ENCODE measurements at places on chromosomes 6 and 20. TPM values are rescaled to one million over a fixed set of nuclear protein-coding genes. Genes with fewer than 3 reads are reported as not detected.

ACOT8 gene
- total RNA-seq, result 17.7 TPM

LY86 gene
- not detected for total RNA-seq

RTN4IP1 gene
- total RNA-seq, result 1.9 TPM

PTK7 gene
- total RNA-seq, result 44.6 TPM

FAM209B gene
- total RNA-seq, result not detected

RPRD1B gene
- 36.0 TPM for total RNA-seq

OLIG3 gene
- 0.74 TPM for total RNA-seq

GMEB2 gene
- total RNA-seq, result 7.4 TPM

RSPO4 gene
- not detected for total RNA-seq

LY6G6C gene
- total RNA-seq, result not detected

CLIC5 gene
- total RNA-seq, result not detected

SLC17A2 gene
- total RNA-seq, result not detected

CYP24A1 gene
- 0.98 TPM for total RNA-seq

SFTA2 gene
- not detected for total RNA-seq

IPCEF1 gene
- 1.3 TPM for total RNA-seq

GTF3C6 gene
- total RNA-seq, result 77.0 TPM

BANF2 gene
- not detected for total RNA-seq

C20orf144 gene
- total RNA-seq, result 0.18 TPM

PSORS1C2 gene
- not detected for total RNA-seq

ANKS1A gene
- 8.8 TPM for total RNA-seq

KIAA1755 gene
- 4.9 TPM for total RNA-seq

EGFL8 gene
- 0.16 TPM for total RNA-seq

HLA-DOA gene
- total RNA-seq, result not detected

GSTA3 gene
- total RNA-seq, result not detected

ADGRF1 gene
- not detected for total RNA-seq

EFHC1 gene
- total RNA-seq, result 30.3 TPM

HEY2 gene
- 0.25 TPM for total RNA-seq

XKR7 gene
- not detected for total RNA-seq

SLC2A4RG gene
- total RNA-seq, result 31.9 TPM

ARG1 gene
- total RNA-seq, result not detected

SCAF8 gene
- total RNA-seq, result 47.6 TPM

GSTA2 gene
- not detected for total RNA-seq

STMN3 gene
- total RNA-seq, result 9.3 TPM

TUBB2B gene
- total RNA-seq, result 2.9 TPM

MRAP2 gene
- 0.33 TPM for total RNA-seq

ECT2L gene
- under 0.01 TPM for total RNA-seq

ANGPT4 gene
- total RNA-seq, result not detected

WFDC10B gene
- not detected for total RNA-seq

ZBTB9 gene
- 3.8 TPM for total RNA-seq

COQ3 gene
- 8.9 TPM for total RNA-seq

IMPG1 gene
- not detected for total RNA-seq

SMIM29 gene
- total RNA-seq, result 44.7 TPM

KCNQ5 gene
- total RNA-seq, result 2.6 TPM

APCDD1L gene
- total RNA-seq, result 1.6 TPM

CNR1 gene
- total RNA-seq, result not detected

PERP gene
- 25.0 TPM for total RNA-seq

RBM24 gene
- total RNA-seq, result 1.9 TPM

SLC17A1 gene
- not detected for total RNA-seq

ABHD16B gene
- total RNA-seq, result not detected

GUCA1A gene
- total RNA-seq, result not detected

STMND1 gene
- not detected for total RNA-seq
